ENCODE measurements at places on chromosomes 3 and 15.

- no peak for DNase-seq
These were observed 11.4 kb downstream of the PRR20G start for GRCh38 chr3:127276396-127276795.

GRCh38 chr3:81436182-81436581 is 325.3 kb downstream of the GBE1 start:
- DNase-seq, result no peak

DNA sequence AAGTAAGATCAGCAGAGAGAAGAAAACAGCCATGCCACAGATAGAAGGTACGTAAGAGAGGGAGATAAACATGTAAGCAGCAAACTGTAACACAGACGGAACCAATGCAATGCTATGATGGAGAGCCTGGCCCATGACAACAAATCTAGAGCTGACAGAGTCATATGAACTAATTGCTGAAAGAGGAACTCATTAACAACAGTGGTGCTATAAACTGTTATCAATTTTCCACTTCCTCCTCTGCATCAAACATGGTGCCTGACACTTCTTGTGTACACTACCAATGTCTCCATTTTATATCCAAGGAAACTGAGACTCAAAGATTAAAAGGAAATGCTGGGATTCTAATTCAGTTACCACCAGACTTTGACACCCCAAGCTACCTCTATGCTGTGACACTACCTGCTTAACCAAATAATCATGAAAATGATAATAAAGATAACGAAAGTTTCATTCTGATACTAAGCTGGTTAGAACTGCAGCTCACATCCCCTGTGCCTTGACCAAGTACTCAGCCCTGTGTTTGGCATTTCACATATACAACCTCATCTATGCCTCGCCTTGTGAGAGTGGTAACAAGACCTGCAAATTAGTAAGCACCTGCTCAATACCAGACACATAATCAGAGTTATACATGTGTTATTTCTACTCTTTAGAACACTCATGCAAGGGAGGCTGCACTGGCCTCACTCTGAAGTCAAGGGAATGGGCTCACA is 79.3 kb downstream of the ANO10 start:
- DNase-seq, result no peak

- no peak for DNase-seq
These were observed 816 bp upstream of the ACAN start for GRCh38 chr15:88802250-88802990.

GRCh38 chr3:157438194-157438730 is 1.6 kb downstream of the PTX3 start:
- no peak for DNase-seq

Data from CD4-positive, alpha-beta T cell treated with Interleukin-4 for 4 hours (primary cell).